Amygdala (tissue), 56 donors: ENCODE measurements at places on chromosomes 3 and 15.

- no peak for DNase-seq
Measured at GRCh38 chr15:101346928-101347327, 51.9 kb upstream of the SNRPA1 start.

DNA sequence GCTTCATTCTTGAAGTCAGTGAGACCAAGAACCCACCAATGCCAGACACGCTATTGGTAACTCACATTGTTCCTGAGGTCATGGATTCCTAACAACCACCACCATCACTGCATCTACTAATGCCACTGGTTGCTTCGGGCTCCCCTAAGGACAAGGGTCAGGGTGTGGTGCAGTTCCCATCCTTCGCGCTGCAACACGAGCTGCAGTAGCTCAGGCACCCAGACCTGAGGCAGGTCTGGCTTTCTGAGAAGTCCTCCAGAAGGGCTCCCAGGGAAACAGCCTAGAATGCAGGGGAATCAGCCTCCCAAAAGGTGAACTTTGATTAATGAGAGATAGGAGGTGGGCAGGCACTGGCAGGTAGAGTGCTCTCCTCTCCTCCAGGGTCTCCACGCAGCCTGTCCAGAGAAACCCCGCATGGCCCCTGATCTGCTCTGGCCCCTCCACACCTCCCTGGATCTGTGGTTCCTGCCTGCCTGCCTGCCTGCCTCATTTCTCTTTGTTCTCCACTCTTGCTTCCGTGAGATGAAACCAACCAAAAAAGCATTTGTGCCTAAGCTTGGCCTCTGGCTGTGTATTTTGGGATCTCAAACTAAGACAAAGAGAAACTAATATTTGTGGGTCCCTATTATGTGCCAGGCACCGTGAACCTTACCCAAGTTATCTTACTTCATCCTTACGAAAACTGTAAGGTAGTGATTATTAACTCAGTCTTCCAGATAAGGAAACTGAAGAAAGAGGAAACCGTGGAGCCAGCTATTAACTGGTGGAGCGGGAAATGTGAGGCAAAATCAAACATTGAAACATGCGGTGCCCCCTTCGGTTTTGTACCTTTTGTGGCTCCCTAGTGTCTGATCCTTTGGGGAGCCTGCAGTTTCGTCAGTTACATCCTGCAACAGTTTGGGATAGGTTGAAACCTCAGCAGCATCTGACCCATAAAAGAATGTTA is 43.9 kb upstream of the USP3 start:
- no peak for DNase-seq

GRCh38 chr3:7520059-7520458 is 659.1 kb downstream of the GRM7 start:
- no peak for DNase-seq

GRCh38 chr3:33218446-33219174 is at the start of gene SUSD5:
Gene SUSD5 (minus strand): TSS chr3:33218810. CDS start chr3:33218797, 13 bp downstream.
- DNase-seq: no peak

GRCh38 chr3:4314688-4315087 is 11.5 kb downstream of the SETMAR start:
- no peak for DNase-seq

- DNase-seq: no peak
Measured at GRCh38 chr15:25327686-25328085, 111.1 kb downstream of the UBE3A start.

DNA sequence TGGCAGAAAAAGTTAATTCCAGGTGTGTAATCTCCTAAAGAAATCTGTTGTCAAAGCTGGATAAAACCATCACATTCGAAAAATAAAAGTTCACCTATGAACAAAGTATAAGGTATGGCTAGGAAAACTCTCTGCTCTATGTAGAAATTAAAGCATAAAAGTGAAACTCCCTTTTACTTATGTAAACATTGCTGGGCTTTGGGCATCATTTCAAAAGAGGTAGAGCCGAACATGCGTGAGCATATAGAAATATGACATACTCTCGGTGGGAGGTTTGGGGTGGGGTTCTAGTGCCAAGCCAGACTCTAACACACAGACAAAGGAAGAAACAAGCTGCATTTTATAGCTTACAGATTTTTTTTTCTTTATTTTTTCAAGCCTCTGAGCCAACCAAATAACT is 306.8 kb upstream of the ATP11B start:
- DNase-seq: no peak

DNA sequence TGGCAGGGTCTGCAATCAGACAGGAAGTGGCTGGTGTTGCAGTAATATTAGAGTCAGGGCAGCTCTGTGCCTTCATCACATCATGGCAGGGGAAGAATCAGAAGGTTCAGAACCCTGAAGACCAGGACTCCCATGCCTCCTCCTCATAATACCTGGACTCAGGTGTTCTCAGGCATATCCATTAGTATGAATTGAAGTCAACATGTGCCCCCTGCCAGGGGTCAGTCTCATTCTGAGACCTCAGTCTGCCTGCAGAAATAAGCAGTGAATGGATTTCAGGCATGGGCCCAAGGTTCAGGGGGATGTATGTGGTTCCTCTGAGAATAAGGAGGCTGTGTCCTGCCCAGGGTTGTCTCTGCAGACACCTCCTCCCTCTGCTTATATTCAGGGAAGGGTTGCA is 74.2 kb downstream of the SPSB4 start:
- DNase-seq: no peak

DNA sequence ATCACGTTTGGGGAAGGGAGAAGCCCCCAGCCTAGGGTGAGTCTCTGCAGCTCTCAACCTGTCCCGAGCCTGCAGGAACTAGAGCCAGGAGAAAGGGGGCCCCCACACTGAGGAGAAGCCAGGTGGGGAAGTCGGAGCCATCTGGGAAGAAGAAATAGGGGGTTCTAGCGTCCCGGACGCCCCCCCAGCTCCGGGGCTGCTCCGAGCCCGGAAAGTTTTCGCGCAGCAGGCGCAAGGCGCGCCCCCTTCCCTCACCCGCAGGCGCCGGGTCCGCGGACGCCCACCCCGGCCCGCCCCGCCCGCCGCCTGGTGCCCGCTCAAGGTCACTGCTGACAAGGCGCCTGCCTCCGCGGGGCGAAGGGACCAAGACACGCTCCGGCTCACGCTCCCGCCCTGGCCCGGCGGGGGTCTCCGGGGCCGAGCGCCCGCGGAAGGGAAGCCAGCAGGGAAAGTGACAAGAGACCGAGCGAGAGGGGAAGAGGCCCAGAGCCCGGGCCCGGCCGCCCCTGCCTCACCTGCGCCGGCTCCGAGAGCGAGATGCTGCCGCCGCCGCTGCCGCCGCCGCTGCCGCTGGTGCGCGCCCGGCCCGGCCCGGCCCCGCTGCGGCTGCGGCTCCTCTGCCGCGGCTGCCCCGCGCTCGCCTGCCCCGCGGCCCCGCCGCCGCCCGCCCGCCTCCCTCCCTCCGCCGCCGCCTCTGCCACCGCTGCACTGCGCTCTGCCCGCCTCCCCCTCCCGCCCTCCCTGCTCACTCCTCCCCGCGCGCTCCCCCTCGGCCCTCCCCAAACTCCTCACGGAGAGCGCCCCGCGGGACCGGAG is 108.4 kb upstream of the SLC6A11 start:
- no peak for DNase-seq

- no peak for DNase-seq
Measured at GRCh38 chr15:91541286-91541685, 312.2 kb upstream of the SLCO3A1 start.

- DNase-seq: no peak
Measured at GRCh38 chr15:41648770-41649169, 11.4 kb upstream of the MGA start.

GRCh38 chr3:53885239-53885638 is 3.3 kb upstream of the ACTR8 start:
- no peak for DNase-seq

DNA sequence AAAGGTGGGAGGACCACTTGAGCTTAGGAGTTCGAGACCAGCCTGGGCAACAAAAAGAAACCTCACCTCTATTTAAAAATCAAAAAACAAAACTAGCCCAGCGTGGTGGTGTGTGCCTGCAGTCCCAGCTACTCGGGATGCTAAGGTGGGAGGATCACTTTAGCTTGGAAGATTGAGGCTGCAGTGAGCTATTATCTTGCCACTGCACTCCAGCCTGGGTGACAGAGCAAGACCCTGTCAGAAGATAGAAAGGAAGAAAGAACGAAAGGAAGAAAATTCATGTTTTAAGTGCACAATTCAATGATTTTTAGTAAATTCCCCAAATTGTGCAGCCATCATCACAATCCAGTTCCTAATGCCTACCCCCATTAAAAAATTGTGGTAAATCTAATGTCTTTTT is 7.8 kb downstream of the FSD2 start:
- DNase-seq: no peak

DNA sequence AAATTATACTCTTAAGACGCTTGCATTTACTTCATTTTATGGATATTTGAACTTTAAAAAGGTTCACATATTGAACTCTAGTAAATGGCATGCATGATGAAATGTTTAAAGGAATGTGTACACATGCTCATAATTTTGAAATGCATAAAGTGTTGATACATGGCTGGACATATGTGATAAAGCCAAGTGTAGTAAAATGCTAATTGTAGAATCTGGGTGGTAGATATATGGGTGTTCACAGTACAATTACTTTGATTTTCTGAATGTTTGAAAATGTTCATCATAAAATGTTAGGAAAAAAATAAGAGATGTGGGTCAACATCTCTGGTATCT is 4.2 kb upstream of the EFHB start:
- no peak for DNase-seq

DNA sequence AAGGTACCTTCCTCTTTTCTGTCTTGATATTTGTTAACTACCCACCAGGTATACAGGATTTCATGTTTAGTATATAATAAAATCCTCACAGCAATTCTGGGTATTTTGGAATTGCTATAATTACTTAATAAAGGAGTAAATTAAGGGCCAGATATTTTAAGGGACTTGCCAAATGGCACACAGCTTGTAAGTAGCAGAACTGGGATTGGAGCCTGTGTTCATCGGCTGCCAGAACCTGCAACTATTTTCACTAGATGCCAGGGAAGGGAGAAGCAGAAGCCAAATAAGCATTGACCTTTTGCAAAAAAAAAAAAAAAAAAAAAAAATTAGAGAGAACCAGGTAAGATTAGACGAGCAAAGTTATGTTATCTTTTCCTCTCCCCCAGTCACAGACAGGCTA is 683.3 kb upstream of the CADM2 start:
- DNase-seq: no peak

- peak; percentile 50 for DNase-seq
Measured at GRCh38 chr3:186806089-186807055, at the start of gene RFC4. Gene RFC4 (minus strand): TSS chr3:186806482. CDS start chr3:186804713, 1,769 bp downstream.

GRCh38 chr3:184085389-184085852 is 11.4 kb upstream of the HTR3E start:
- DNase-seq: no peak

GRCh38 chr3:171236265-171237008 is 209.9 kb upstream of the SLC2A2 start:
- no peak for DNase-seq

- DNase-seq: peak; percentile 33
Measured at GRCh38 chr15:40307421-40308211, at the start of gene PLCB2. Gene PLCB2 (minus strand): TSS chr15:40307935. CDS start chr15:40307672, 263 bp downstream.

DNA sequence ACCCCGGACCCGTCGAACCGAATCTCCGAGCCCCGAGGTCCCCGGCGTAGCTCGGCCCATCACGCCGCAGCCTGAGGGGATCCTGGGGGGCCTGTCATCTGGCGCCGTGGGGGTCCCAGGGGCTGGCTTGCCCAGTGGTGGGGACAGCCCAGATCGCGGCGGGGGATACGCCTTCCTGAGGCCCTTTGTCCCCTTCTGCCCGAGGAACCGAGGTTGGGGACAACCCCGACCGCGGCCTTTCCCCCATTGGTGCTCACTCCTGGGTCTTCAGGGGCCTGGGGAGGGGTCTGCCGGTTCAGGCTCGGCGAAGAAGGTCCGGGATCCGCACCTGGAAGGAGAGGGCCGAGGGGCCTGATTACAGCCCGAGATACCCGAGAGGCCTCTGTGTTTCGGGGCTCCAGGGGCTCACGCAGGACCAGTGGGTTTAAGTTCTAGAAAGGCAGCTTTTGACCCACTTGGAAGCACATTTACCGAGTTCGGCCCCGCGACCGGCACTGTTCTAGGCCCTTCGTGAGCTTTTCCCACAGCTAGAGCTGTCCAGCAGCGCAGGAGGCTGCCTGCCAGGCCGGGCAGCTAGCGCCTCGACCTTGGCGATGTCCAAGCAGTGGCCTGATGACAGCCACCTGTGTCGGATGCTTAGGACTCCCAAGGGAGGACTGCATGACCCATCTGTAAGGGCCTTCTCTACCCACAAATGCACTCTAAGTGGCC is 504 bp downstream of the ABHD2 start:
- DNase-seq: no peak

DNA sequence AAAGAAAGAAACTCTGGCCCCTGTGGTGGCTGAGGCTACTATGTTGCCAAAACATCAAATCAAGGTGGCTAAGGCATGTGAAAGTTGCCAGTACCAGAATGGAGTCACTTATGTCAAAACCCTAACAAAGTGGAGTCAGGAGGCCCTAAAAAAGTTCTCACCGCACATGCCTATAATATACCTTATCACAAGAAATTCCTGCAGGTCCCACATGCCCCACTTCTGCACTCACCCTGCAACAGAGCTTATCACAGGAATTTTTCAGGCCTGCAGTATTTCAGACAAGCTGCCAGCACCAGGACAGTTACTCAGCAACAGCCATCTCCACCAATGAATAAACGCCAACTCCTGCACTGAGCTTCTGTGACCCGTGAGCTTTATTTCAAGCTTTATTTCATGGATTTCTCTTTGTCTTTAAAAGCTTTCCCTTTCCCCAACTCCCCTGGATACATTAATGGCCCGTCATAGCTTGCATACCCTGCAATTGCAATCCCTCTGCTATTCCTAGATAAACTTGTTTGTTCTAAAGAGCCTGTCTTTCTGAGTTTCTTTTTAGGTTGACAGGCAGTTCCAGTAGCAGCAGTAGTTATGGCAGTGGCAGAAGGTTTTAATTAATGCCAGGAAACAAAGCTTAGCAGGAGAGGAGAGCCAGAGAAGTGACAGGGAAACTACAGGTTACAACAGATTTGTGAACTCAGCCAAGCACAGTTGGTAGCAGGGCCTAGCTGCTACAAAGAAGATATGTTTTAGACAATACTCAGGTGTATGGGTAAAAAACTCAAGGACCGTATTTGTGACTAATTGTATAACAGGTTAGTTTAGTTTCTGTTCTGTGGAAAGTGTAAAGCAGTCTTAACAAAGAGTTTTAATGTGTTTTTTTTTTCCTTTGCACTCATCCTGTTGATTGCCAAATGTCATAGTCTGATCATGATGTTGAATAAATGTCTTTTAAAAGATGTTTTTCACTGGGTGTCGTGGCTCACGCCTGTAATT is 15.9 kb upstream of the TMEM42 start:
- no peak for DNase-seq

GRCh38 chr3:154182322-154182922 is 61.2 kb downstream of the ARHGEF26 start:
- no peak for DNase-seq

- DNase-seq: no peak
Measured at GRCh38 chr15:39591141-39591895, 10.4 kb downstream of the THBS1 start.

DNA sequence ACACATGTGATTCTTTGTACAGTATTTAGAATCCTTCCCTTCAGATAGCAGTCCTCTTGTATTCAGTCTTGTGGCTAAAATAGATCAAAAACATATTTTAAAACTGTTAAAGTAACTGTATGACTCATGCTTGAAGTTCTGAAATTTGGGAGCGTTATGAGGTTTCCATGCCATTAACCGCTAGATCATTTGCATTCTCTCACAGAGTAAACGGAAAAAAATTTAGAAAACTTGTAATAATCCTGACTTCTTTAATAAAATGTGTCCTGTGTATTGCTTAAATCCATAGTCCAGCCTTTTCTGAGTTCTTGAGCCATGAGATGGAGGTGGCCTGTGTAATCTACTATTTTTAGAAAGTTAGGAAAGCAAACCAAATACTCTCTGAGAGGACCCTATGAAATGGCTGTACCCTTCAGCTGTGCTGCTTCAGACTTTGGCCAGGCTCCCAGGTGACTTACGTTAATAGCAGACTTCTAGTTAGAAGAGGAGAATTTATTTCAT is 33.8 kb downstream of the MBNL1 start:
- no peak for DNase-seq
